Urinary bladder (tissue), 4 donors: ENCODE measurements at places on chromosomes 7 and 10.

DNA sequence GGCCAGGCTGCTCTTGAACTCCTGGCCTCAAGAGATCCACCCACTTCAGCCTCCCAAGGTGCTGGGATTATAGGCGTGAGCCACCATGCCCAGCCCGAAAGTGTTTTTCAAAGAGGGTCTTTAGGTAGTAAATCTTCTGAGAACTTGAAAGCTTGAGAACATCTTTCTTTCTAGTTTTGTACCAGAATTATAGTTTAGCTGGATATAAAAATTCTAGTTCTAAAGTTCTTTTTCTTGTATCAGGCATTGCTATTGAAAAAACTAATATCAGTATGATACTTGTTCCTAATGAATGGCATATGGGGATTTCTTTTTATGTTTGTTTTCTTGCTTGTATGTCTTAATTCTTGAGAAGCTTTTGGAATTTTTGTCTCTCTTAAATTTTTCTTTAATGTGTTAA lies 43.2 kb downstream of the TLX1 start:
- no peak for DNase-seq

DNA sequence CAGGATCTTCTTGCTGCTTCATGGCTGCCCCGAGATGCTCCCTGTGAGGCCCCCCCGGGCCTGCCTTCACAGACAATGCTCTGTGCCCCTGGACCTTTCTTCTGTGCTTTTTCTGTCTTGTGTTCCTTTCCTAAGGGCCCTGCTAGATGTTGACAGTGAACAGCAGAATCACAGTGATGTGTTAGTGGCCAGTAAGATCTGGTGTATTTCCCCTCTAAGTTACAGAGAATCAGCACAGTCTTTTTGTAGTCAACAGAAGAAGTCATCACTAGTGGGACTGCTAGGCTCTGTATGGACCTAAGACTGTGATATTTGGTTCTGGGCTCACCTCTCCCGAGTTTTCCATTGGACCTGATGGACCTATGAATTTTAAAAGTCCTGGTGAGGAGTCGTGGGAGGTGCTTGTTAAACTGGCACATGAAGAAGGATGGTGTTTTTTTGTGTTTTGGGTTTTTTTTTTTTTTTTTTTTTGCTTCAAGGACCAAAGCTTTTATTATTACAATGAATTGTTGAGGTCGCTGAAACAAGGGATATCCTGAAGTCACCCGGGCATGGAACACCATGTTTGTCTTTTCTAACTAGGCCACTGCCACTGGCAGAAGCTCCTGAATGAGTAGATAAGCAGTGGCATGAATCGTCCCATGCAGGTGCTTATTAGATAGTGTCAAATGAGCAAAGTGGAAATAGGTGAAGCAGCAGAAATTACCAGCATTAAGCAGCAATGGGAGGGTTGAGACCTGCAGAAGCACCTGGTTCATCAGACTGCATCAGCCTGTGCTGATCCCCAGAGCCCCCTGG lies 194.8 kb downstream of the CELF2 start:
- no peak for DNase-seq

- no peak for DNase-seq
Measured at GRCh38 chr7:8134089-8134733, 127.8 kb downstream of the ICA1 start.

DNA sequence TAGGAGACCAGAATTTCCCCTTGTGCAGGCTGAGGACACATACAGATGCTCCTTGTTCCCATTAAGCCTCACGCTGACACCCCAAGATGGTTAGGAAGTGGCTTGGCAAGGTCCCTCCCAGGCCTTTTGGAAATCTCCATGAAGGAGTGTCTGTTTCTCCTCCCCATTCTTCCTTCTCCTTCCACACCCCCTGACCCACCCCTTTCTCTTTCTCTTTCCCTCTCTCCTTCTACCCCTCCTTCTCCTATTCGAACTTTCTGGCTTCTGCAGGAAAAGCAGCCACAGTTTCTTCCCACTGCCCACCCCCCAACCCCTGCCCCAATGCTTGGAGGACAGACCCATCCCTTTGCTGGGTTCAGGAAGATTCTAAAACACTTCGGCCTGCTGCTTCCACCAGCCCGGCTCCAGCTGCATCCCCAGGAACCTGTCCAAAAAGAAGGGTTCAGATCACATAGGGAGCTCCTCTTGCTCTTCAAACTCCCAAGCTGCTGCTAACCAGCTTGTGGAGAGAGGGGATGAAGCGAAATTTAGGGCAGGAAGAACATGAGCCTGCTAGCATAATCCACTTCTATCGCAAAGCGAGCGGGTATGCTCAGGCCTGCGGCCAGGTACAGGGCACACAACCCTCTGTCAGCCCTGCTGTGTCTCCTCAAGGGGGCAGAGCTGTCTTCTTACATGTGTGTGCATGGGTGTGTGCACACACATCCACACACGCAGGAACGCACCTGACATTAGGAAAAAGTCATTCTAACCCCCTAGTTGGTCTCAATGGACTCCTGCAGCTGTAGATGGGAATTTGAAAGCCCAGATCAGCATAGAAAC lies 80.4 kb downstream of the PPP1R3C start:
- DNase-seq, result no peak

DNA sequence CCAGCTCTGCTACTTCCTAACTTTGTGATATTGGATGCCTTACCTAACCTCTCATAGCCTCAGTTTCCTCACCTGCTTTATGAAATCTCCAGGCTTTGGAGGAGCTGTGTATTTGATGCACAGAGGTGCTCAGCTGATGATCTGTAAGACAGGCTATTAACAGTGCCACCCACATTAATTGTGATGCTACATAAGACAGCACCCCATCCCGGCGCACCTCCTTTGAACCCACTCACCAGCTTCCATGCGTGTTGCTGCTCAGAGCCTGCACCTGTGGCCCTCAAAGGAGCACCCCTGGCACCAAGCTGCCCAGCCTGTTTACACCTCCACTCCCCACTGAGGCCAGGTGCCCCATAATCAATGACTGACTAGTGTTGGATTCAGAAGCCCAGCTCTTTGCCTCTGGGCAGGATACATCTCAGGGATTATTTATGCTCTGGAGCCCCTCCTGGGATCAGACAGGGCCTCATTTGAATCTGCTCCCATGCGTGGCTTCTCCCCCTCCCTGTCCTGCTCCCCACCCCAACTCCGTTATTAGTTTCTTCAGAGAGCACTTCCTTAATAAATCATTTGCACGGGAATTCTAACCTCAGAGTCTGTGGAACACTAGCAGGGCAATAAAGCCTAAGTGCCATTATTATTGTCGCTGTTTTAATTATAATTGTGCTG lies 87.7 kb downstream of the GFRA1 start:
- no peak for DNase-seq

DNA sequence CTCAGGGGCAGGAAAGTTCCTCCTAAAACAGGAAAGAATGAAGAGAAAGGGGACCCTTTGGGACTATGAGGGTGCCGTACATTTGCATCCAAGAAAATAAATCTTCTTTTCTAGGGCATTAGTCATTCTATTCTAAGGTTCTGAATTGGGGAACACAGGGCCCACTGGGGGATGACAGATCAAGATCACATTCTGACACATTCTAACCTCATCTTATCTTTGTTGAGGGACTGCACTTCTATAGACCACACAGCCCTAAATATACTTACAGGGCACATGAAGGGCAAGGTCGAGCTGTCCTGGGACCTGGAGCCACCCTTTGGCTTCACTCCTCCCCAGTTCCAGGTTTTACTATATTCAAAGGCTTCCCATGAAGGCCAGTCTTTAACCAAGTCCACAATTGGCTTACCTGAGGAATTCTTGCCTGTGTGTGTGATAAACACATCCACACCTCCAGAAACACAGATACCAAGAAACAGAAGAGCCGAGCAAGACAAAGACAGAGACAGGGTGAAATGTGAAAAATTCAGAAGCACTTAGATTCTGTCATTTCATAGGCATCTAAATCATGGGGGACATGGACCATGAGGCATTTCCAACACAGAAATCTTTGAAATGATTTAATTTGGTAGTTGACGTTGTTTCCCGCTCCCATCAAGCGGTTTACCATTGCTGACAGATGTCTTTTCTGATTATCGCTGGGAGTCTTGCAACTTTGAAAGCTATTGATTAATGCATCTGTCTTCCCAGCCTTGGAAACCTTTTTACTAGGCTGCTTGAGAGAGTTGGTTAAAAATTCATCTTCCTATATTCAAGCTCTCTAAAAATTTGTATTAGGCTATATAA lies 75.8 kb downstream of the CCDC71L start:
- DNase-seq, result no peak

GRCh38 chr7:5395246-5395645 lies 28.4 kb downstream of the TNRC18 start:
- no peak for DNase-seq

DNA sequence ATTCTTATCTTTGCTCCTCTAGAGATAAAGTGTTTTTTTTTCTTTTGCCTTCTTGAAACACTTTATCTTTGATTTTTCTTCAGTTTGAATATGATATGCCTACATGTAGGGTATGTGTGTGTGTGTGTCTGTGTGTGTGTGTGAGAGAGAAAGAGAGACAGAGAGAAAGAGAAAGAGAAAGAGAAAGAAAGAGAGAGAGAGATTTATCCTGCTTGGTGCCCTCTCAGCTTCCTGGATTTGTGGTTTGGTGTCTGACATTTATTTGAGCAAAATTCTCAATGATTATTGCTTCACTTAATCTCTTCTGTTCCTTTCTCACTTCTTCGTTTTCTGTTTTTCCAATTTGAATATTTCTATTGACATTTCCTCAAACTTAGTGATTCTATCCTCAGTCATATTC lies 60.3 kb downstream of the RAB18 start:
- DNase-seq, result no peak

GRCh38 chr7:101814991-101815825 lies 2.2 kb upstream of the CUX1 start:
- DNase-seq, result no peak

DNA sequence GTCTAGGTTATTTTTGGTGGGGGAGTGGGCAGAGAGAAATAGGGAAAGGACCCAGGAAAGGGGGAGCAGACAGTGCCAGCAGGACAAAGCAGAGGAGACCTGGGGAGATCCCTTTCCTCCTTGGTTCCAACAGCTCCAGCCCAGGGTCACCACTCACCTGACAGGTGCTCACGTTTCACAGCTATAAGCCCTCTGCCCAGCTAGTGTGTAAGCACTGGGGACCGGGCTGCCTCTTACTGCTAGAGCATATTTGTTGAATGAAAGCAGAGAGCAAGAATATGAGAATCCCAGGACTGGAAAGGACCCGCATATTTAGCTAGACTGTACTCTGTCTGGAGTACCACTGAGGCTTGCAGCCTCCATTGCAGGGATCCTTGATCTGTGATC lies 6.7 kb downstream of the ZCCHC24 start:
- no peak for DNase-seq

DNA sequence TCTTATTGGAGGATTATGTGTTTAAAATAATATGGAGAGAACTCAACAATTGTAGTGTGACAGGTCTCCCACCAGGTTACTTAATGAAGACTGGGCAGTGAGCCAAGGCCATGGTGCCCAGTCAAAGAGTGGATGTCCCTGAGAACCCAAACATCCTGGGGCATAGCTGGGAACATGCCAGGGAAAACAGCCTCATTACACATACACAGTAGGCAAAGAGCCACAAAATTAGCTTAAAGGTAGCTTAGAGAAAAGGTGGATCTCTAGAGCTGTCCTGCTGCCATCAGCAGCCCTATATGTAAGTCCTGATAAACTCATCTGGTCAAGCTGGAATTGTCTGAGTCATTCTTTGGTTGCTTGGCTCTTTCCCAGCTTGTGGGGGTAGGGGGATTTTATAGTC lies 287.8 kb downstream of the PHF14 start:
- no peak for DNase-seq

DNA sequence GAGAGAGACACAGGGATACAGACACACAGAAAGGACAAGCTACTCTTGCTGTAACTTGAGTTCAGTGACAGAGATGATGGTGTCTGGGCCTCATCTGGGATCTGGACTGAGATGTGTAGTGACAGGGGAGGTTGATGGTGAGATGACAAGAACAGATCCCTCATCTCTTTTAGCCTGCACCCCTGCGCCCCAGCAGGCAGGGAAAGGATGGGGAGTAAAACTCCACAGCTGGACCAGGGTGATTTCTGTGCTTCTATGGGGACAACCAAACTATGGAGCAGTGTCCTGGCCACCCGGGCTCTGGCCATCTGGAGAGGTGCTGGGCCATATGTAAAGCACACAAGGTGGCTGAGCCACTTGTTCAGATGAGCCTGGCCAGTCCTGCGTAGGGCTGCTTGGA lies 4.5 kb upstream of the LRRC18 start:
- no peak for DNase-seq

GRCh38 chr7:7054252-7054830 lies 128.0 kb upstream of the C1GALT1 start:
- no peak for DNase-seq

GRCh38 chr10:88195841-88196240 lies 332.4 kb downstream of the PTEN start:
- no peak for DNase-seq

GRCh38 chr7:11236680-11237079 lies 263.0 kb downstream of the PHF14 start:
- no peak for DNase-seq

GRCh38 chr10:94156453-94156852 lies 162.7 kb downstream of the PLCE1 start:
- no peak for DNase-seq

GRCh38 chr10:102876747-102877153 lies 7.5 kb downstream of the AS3MT start:
- DNase-seq, result no peak

GRCh38 chr10:129704786-129705525 lies 237.9 kb downstream of the MGMT start:
- DNase-seq, result no peak

DNA sequence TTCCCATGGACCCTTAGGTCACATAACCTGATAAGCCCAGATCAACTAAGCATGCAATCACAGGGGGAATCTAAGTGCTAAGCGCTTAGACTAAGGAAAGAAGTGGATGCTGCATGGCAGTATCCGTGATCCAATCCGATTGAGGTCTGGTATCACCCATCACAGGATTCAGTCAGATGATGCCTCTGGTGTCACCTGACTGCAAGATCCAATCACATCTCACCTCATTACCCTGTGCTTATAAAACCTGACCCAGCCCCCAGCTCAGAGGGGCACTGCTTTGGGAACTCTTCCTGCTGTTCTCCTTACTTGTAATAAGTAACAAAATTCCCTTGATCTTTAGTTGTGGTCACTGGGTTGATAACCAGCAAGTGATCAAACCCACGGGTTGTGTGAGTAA lies 84.7 kb upstream of the TMEM168 start:
- no peak for DNase-seq

DNA sequence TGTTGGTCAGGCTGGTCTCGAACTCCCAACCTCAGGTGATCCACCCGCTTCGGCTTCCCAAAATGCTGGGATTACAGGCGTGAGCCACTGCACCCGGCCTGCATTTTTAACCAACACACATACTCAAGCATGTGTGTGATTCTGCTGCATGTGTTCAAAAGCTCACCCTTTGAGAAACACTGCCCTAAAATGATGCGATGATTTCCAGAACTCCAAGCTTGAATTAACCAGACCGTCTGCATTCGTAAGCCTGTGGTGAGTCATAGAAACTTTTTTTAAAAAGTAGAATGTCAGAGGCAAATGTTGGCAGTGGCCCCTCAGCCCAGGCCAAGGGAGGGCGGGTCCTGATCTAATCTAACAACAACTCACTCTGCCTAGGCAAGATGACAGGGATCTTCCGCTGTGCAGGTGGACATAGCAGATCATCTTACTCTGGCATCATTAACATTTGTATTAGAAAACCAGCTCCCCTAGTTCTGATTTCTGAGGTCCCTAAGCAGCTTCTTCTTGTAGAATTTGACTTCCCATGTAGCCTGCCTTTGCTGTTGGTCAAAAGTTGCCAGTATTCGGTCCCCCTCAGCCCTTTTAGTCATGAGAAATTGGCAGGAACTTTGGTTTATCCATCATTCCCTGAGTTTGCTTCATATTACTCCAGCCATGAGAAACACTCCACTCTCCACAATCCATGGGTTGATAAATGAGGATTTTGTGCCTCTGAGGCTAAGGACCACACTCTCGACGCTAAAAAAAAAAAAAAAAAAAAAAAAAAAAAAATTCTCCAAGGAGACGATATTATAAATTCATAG lies 190.4 kb downstream of the SKIDA1 start:
- DNase-seq, result no peak
